Aorta (tissue), 5 donors: ENCODE measurements at places on chromosomes 1 and 21.

GRCh38 chr1:183548116-183548515 lies 42.1 kb downstream of the NCF2 start:
- DNase-seq: no peak

DNA sequence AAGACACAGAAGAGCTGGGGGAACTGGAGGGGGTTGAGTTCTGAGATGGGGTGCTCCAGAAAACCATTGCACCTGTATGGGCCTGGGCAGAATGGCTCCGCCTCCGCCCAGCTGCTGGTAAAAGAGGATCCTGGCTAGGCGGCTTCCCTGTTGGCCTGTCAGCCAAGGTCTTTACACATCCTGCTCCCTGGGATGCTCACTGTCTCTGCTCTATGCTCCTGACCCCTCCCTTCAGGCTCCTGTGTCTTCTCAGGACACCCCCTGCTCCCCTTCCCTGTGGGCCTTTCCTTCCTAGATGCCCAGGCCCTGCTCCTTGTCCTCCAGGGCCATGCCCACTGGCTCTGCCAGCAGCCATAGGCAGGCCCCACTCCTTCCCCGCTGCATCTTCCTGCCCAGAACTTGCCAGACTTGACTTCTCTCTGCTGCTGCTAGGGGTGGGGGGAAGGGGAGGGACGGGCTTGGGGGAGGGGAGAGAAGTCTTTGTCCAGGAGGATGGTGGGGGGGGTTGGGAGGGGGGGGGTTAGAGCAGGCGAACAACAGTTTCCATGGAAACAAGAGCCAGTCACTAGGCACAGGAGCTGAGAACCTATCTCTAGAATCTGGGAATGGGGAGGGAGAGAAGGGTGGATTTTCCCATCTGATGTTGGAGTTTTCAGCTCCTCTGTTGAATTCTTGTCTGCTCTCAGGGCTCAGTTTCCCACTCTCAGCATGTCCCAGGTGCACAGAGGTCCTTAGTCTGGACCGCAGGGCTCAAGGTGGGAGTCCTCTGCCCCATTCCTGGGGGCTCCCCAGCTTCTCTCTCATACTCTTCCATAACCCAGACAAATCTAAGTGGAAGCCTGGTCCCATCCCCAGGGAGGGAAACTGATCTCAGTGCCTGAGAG lies 10.6 kb downstream of the CELSR2 start:
- no peak for DNase-seq

DNA sequence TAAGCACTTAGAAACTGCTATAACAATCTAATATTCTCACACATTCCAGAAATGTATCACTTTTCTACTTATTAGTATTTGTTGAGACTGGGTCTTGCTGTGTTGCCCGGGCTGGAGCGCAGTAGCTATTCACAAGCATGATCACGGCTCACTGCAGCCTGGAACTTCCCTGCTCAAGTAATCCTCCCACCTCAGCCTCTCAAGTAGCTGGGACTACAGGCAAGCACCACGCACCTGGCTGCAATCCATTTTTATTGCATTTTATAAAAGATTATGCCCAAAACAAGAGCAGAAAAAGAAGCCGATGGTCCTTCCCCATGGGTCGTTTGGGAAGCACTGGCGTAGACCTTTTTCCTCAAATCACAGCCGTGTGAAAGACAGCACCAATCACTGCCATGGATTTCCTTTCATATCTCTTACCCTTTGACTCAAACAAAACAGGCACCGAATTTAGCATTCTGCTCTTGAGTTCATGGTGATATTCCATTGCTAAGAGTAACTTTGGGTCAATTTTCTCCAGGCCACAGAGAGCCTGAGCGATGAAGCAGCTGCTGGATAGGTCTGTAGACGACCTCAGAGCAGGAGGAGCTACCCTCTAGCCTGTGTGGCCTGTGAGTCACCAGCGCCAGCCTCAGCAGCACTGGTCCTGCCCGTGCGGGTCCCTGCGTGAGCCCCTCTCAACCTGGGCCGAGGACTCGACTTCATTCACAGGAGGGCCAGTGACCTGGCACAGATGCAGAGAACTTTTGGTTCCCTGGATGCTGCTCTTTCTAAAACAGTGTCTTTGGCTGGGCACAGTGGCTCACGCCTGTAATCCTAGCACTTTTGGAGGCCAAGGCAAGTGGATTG lies 80.8 kb downstream of the PIK3CD start:
- no peak for DNase-seq

DNA sequence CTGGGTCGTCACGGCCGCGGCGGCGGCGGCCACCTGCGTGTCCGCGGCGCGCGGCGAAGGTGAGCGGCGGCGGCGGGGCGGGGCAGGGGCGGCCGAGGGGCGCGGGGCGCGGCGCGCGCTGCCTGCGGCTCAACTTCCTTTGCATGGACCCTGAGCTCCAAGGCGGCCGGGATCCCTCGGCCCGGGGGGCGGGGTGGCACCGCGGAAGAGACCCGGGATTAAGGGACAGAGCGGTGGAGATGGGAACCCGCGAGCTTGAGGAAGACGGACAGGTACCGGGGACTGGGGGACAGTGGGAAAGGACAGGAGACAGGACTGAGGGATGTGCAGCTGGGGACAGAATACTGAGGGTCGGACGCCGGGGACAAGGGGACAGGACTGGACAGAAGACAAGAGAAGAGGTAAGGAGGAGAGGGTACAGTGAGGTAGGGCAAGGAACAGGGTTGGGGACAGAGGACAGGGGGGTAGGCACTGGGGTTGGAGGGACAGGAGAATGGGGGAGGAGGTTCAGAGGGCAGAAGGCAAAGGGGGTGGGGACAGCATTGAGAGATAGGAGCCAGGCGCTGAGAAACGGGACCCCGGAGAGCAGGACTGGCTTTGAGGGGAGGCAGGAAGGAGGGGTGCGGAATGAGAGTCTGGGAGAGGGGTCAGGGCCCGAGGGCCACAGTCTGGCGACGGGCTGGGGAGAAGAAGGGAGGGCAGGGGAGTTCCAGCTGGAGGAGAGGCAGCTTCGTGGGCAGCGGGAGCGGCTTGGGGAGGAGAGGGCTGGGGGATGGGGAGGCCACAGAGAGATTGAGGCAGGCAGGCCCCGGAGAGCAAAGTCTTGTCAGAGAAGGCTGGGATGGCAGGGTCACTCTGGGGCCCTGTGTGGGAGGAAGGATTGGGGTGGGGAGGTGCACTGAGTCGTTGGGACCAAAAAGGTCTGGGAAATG lies 648 bp downstream of the EPHA8 start:
- DNase-seq: no peak

- no peak for DNase-seq
Observed at GRCh38 chr1:179058487-179059483, 23.1 kb upstream of the TOR3A start.

GRCh38 chr21:32256251-32256650 lies 22.6 kb downstream of the MIS18A start:
- no peak for DNase-seq

DNA sequence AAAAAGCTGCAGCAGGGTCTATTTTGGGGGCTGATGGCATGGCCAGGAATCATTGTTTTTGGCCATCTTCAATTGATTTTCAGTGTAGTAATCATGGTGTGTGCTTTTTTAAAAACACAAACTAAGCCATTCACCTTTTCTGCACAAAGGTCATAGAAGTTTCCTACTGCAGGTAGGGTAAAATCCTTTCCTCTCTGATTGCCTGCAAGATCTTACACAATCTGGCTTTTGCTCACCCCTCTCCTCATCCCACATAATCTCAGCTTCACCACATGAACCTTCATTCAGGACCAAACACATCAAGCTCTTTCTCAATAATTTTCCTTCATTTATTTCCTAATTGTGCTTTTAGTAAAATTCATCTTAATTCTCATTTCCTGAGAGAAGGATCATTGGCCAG lies 38.3 kb upstream of the GBP5 start:
- DNase-seq: no peak

DNA sequence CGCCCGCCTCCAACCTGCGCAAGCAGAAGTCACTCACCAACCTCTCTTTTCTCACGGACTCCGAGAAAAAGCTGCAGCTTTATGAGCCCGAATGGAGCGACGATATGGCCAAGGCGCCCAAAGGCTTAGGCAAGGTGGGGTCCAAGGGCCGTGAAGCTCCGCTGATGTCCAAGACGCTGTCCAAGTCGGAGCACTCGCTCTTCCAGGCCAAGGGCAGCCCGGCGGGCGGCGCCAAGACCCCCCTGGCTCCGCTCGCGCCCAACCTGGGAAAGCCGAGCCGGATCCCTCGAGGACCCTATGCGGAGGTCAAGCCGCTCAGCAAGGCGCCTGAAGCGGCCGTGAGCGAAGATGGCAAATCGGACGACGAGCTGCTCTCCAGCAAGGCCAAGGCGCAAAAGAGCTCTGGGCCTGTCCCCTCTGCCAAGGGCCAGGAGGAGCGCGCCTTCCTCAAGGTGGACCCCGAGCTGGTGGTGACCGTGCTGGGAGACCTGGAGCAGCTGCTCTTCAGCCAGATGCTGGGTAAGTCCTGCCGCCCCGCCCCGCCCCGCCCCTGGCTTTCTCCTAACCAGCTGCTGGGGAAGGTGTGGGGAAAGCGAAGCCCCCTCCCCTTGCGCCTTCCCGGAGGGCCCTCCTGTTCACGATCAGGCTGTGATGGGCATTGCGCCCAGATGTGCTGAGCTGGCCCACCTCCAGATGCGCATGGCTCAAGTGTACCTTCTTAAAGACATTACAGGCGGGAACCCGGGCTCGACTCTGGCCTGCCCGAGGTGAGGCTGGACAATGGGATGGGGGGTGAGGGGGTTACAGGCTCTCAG lies 110.2 kb downstream of the NAV1 start:
- peak; percentile 81 for DNase-seq

DNA sequence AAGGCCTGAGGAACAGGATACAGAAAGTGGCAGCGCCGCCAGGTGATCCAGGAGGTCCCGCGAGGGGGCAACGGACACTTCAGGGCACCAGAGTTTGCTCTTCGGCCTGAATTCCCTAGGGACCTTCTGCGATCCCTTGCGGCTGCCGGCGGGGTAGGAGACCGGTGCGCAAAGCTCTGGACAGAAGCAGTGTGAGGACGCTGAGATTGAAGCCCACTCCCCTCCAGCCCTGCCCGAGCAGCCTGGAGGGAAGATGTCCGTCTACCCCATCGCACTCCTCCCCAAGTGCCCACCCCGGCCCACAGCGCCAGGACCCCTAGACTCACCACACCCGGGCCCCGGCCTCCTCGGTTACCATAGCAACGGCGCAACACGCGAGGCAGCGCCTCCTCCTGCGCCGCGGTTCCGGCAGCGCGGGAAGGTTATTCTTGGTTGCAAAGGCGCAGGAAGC lies at the start of gene ANKRD45:
Gene ANKRD45 (minus strand): TSS at position 361 of the 451 bp plus-strand sequence. CDS start 10,433 bp downstream, outside the sequence.
- peak; percentile 79 for DNase-seq

GRCh38 chr1:100184536-100184935 lies 6.5 kb upstream of the LRRC39 start:
- no peak for DNase-seq

- DNase-seq: no peak
Observed at GRCh38 chr1:203076031-203076511, 9.7 kb downstream of the MYOG start.

- DNase-seq: no peak
Observed at GRCh38 chr1:157144509-157144908, 6.3 kb upstream of the ETV3 start.

- DNase-seq: no peak
Observed at GRCh38 chr1:87666681-87667080, 338.0 kb downstream of the LMO4 start.

GRCh38 chr1:41546833-41547135 lies 62.3 kb upstream of the EDN2 start:
- DNase-seq: no peak

GRCh38 chr1:185156288-185156853 lies 382 bp downstream of the TRMT1L start:
- DNase-seq: no peak

DNA sequence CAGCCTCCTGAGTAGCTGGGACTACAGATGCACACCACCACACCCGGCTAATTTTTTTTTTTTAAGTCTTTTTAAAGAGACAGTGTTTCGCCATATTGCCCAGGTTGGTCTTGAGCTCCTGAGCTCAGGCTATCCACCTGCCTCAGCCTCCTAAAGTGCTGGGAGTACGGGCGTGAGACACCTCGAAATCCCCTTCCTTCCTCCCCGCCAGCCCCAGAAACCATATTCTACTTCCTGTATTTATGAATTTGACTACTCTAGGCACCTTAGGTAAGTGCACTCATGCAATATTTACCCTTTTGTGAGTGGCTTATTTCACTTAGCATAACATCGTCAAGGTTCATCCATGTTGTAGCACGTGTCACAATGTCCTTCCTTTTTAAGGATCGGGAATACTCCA lies 6.9 kb upstream of the LRP8 start:
- DNase-seq: no peak

GRCh38 chr1:222788402-222789156 lies 26.3 kb upstream of the DISP1 start:
- no peak for DNase-seq

- DNase-seq: peak; percentile 93
Observed at GRCh38 chr1:151993734-151994496, at the start of gene S100A10. TSS of gene S100A10 (minus strand) at chr1:151993859. CDS start at chr1:151986230, 7,629 bp downstream.

DNA sequence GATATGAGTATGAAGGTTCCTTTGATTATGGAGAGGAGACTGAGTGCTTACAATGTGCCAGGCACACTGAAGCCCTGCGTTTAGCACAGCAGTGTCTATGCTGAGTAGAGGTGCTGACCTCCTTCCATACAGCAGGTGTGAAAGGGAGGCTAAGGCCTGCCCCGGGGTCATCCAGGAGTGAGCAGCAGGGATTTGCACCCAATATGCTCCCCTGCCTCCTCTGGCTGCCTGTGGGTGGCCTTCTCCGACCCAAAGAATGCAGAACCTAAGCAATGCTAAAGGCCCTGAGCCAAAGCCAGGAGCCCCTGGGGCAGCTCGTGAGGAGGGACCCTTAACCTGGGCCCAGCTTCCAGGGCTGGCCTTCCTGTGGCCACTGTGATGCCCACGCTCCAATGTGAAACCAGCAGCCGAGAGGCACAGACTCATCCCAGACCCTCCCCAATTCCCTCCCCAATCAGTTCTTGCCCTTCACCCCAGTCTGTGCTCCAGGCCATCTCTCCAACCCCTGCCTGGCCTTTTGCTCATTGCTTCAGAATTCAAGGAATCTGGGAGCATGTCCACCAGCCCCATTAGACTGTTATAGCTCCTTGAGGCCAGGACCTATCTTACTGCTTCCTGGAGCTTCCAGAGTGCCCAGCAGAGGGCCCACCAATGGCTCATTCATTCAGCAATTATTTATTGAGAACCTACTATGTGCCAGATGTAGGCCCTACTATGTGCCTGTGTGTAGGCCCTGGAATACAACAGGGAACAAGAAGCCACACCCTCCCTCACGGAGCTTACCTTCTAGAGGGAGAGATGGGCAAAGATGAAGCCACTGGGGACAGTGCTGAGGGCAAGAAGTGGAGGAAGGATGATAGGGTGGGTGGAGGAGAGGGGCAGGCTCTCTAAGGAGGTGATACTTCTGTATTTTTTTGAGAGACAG lies 53.3 kb downstream of the TAS1R2 start:
- no peak for DNase-seq
